ENCODE measurements at places on chromosomes 3 and 15.

DNA sequence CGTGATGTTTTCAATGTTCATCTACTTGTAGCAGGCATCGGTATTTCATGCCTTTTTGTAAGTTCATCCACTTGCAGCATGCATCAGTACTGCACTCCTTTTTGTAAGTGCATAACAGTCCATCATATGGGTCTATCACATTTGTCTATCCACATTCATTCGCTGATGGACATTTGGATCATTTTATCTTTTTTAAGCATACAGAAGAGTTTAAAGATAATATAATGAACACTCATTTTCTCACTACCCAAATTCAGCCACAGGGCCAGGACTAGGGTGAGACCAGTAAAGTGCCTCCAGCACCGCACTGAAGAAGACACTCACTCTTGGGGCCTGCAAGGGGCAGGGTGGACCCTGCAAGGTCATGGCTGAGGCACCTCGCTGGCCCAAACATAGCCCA lies 309.6 kb downstream of the UACA start:
- DNase-seq: no peak

- no peak for DNase-seq
Measured at GRCh38 chr3:146313746-146314111, 62.8 kb upstream of the PLSCR4 start.

DNA sequence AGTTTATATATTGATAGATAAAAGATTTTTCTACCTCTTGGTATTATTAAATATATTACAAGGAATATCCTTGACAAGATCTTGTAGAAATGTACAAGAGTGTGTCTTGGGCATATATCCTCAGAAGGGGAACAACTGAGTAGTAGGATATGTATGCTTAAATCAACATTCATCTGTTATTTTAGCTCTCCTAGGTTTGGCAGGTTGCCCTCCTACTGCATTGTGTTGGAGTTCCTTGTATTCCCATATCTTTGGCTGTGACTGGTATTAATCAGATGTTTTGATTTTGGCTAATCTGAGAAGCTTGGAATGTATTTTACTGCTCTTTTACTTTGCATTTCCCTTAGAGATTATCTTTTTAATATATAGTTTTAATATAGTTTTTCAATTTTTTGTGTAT lies 4.6 kb downstream of the MYRIP start:
- no peak for DNase-seq

- no peak for DNase-seq
Measured at GRCh38 chr15:71330638-71331162, 215.4 kb downstream of the THSD4 start.

DNA sequence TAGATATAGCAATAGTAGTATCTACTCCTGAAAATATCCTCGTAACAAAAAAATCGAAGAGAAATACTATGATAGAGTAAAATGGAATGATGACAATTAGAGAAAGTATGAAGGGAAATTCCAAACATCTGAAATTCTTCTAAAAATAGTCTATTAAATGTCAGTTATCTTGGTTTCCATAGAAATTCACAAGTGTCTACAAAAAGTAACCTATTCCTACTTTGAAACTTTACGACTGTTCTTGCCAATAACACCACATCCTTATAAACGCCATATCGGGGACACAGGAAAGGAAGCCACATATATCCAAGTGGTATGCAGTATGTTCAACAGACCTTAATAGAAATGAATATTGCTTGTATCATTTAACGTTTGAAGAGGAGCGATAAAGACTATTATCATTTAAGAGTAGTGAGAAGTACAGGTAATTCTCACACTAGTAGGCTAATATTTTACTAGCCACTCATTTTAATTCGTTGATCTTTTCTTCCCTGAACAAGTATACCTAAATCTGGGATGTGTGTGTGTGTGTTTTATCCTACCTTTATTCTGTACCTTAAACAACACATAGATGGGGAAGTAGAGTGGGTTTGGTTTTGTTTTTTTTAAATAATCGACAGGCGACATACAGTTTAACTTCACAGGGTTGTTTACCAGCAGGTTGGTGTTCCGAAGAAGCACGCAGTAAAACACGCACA lies 1.2 kb downstream of the GPR176 start:
- no peak for DNase-seq

- no peak for DNase-seq
Measured at GRCh38 chr3:94158512-94158911, 95.7 kb downstream of the NSUN3 start.

DNA sequence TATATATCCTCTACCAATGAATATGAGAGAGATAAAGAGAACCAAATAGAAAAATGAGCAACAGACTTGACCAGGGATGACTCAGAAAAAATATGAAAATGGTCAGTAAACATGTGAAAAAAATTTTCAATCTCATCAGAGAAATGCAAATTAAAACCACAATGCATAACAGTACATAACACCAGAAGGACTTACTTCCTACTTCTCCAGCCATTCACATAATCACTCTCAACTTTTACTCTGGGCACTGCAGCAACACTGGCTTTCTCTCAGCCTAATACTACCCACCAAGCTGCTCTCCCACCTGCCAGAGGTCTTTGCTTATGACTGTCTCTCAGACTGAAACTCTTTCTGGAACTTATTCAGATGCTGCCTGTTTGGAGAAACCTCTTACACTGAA lies 49.4 kb downstream of the DPH6 start:
- DNase-seq: peak; percentile 23

- no peak for DNase-seq
Measured at GRCh38 chr3:55480911-55481743, 6.0 kb downstream of the WNT5A start.

GRCh38 chr3:196339044-196339443 lies 856 bp upstream of the TM4SF19 start:
- no peak for DNase-seq

GRCh38 chr15:81244306-81244705 lies 47.6 kb downstream of the IL16 start:
- no peak for DNase-seq

- no peak for DNase-seq
Measured at GRCh38 chr3:126454025-126454424, 21.7 kb downstream of the ZXDC start.

DNA sequence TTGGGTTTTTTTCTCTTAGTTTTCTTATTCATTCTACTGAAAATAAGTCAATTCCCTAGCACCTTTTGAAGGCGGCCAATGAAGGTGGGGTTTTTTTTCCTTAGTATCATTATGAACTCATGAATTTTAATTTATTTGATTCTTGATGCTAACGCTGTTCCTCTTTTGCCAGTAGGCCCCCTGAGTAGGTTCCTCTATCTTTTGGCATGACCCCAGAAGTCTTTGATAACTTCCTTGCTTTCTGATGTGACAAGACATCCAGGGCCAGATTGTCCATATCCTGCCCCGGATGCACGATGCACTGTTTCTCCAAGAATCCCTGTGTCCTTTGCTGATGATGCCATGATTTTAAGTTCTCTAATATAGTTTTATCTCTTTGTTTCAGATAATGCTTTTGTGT lies 20.6 kb downstream of the LRRK1 start:
- DNase-seq: no peak

- DNase-seq: no peak
Measured at GRCh38 chr3:100537646-100538338, 45.4 kb downstream of the TMEM45A start.

DNA sequence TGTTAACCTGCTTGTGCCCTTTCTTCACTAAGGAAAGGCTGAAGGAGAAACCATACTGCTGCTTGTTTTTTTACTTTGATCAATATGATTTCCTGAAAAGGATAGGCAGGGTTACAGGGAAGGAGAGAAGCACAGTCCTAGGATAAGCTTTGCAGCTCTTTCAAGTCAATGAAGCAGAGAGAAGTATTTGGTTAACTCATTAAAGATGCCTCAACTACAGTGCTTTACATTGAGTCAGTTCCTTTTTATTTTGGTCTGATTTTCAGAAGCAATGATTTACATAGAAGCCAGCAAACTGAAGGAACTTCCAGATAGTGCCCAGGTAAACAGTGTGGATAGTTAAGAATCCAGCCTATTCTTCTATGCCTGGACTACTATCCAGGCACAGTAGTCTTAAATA lies 64.8 kb downstream of the ARIH1 start:
- DNase-seq: no peak

All from suppressor macrophage treated with lipopolysaccharide for 4 hours (primary cell).